Kidney (tissue), 22 donors: ENCODE measurements at places on chromosomes 1 and 21. TPM values are rescaled to one million over a fixed set of nuclear protein-coding genes. Genes with fewer than 3 reads are reported as not detected.

The AMPD1 gene
- not detected for polyA plus RNA-seq

The CTSS gene
- 5.3 TPM for polyA plus RNA-seq

The GJA9 gene
- polyA plus RNA-seq: not detected

The CD84 gene
- 0.30 TPM for polyA plus RNA-seq

The PIGR gene
- 187 TPM for polyA plus RNA-seq

The ECM1 gene
- 36.4 TPM for polyA plus RNA-seq

The CC2D1B gene
- 26.9 TPM for polyA plus RNA-seq

GRCh38 chr1:15718199-15718601 lies 17.9 kb upstream of the SLC25A34 start:
- H3K27me3 ChIP-seq: no peaks in the 10 kb centered on the region
- H3K36me3 ChIP-seq: peaks cover 26% of the 10 kb centered on the region
- peaks cover 7% of the 10 kb centered on the region for H3K4me1 ChIP-seq
- DNase-seq: no peak
- H3K4me3 ChIP-seq: no peak overlapping the region

DNA sequence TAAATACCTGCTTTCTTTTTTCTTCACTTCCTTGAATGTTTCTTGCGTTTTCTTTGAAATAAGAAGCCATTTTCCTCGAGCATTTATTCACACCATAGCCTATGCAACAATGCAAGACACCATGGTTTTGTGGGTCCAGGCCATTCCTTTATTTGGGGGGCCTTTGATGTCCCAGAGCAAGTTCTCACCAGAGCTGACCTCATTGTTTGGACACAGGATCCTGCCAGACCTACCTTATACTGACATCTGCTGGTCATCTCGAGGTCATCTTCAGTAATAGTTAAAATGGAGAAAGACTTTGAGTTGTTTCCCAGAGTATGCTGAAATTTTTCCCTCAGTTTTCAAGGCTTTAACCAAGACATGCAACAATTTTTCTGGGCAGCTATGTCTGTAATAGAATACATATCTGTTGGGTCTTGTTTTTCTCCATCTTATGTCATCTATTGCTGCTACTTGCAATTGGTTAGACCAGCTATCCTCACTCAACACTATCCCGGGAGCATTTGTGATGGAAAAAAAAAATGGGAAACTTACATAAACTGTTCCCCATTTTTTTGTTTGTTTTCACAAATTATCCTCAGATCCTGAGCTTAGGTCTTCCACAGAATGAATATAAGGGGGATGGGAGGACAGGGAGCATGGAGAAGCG lies 34.0 kb upstream of the BACE2 start:
- H3K27me3 ChIP-seq: no peaks in the 10 kb centered on the region
- no peak overlapping the region for H3K4me3 ChIP-seq
- H3K4me1 ChIP-seq: no peaks in the 10 kb centered on the region
- no peak for DNase-seq
- no peak overlapping the region for H3K27ac ChIP-seq
- H3K36me3 ChIP-seq: no peaks in the 10 kb centered on the region

DNA sequence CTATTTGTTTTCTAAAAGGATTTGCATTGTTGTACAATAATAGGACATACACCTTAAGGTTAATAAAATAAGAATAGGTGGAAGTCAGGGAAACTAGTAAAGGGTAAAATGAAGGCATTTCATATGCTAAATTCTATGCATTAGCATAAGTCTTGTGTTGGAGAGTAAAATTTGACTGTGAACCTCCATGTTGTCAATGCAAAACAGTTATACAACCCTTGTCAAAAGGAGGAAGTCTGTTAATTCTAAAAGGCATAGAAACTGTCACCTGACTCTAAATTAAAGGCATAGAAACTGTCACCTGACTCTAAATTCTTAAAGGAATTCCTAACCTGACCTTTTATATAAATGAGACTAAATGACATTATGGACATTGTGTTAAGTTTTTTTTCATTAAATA lies 291.8 kb downstream of the OLFM3 start:
- DNase-seq: no peak
- no peaks in the 10 kb centered on the region for H3K27me3 ChIP-seq
- H3K27ac ChIP-seq: no peak overlapping the region
- no peak overlapping the region for H3K4me3 ChIP-seq
- no peaks in the 10 kb centered on the region for H3K4me1 ChIP-seq

GRCh38 chr1:92409946-92410549 lies 76.7 kb downstream of the GFI1 start:
- no peaks in the 10 kb centered on the region for H3K36me3 ChIP-seq
- no peaks in the 10 kb centered on the region for H3K4me1 ChIP-seq
- H3K27me3 ChIP-seq: no peaks in the 10 kb centered on the region
- no peak for DNase-seq
- no peak overlapping the region for H3K27ac ChIP-seq

DNA sequence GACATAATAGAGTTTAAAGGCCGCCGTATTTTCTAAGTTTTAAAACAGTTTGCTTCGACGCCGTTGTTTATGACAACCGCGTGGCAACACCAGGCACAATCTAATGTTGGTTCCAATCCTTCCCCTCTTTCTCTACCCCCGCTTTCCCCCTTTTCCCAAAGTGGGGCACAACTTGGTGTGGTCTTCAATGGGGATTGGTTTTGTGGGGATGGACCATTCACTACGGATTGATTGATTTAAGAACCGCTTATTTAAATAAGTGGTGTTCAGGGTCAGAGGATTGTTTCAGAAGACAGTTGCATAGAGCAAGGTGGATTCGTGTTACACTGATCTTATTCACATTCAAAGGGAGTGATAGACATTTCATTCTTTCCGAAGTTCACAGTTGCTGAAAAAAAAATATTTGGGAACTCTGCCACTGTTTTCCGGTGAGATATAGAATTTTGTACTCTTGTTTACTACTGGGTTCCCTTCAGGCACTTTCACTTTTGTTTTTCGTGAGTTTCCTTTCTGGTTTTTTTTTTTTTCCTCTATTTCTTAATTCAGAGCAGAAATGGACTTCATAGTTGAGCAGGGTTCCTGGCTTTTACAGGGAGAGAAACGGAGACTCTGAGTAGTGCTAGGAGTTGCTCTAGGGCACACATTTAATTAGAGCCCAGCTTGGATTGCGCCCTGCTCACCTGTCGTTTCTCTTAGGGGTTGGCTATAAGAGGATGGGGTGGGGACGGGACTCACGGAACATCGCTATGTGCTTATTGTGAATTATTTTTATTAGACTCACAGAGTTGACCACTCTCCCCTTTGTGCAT lies 79.6 kb upstream of the AK4 start:
- H3K27me3 ChIP-seq: no peaks in the 10 kb centered on the region
- DNase-seq: peak; percentile 53
- H3K4me3 ChIP-seq: peak overlapping the region; percentile 92
- H3K36me3 ChIP-seq: no peaks in the 10 kb centered on the region
- peak overlapping the region; percentile 99 for H3K27ac ChIP-seq

DNA sequence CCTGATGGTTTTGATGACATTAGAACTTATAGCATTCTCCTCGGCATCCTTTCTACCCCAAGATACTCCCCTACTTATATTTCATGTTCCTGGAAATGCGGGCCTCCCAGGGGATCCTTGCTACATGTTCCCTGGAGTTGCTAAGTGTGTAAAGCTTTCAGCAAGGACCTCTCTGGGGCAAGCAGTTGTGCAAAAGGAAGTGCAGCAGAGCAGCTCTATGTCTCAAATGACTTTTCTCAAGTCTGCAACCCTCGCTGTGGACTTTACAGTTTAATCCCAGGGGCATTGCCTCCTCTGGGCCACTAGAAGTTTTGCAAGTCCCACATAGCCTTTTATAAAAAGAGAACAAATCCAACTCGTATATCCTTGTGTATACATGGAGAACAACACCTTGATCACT lies 20.8 kb upstream of the MNDA start:
- H3K27ac ChIP-seq: no peak overlapping the region
- no peaks in the 10 kb centered on the region for H3K36me3 ChIP-seq
- no peak overlapping the region for H3K4me3 ChIP-seq

DNA sequence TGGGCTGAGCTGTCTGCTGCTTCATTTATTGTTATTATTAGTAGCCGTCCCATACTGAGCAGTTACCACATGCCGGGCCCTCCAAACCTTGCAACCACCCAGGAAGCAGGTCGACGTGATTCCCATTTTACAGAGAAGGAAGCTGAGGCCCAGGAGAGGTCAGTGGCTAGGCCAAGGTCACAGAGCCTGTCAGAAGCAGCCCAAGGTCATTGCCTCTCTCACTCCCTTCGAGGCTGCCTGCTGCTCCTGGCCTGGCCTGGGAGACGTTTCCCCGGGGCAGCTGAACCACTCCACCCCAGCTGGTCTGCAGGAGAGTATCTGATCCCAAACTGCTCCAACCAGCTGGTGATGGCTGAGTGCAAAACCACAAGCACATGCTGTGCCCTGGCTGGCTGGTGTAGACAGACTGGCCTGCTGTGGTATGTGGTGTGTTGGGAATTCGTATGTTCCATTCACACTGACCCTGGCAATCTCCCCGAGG lies 6.5 kb downstream of the PADI4 start:
- no peak overlapping the region for H3K27ac ChIP-seq
- no peak for DNase-seq
- H3K36me3 ChIP-seq: no peaks in the 10 kb centered on the region
- H3K27me3 ChIP-seq: no peaks in the 10 kb centered on the region
- no peaks in the 10 kb centered on the region for H3K4me1 ChIP-seq
- no peak overlapping the region for H3K4me3 ChIP-seq

DNA sequence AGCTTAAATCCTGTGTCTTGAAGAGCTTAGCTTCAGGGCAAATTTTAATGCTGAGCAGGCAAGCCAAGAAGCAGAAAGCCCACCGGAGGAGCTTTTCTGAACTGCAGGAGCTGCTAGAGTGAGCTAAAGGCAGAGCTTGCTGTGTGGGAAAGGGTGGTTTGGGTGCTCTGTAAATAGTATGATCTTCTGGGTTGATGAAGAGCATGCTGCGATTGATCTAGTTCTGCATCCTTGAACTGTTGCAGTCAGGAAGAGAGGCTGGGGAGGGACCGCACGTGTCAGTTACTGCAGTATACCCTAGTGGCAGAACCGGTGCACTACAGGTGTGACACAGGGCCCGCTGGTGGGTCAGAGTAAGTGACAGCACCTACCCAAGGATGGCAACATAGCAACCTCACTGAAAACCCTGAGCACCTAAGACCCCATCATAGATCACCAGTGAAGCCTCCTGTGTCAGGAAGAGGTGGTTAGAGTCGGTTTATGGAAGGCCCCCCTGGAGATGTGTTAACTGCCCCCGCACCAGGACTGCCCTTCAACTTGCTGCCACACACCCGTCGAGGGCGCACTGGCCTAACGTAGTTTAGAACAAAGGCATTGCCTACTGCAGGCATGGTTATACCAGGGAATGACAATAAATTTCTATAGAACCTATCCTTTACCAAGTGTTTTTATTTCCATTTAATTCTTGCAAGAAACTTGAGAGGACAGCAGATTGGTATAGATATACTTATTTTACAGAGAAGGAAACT lies 146.0 kb upstream of the KIAA0040 start:
- H3K4me3 ChIP-seq: no peak overlapping the region
- no peak overlapping the region for H3K27ac ChIP-seq
- H3K36me3 ChIP-seq: no peaks in the 10 kb centered on the region
- H3K27me3 ChIP-seq: no peaks in the 10 kb centered on the region
- no peaks in the 10 kb centered on the region for H3K4me1 ChIP-seq

- H3K4me1 ChIP-seq: no peaks in the 10 kb centered on the region
- no peaks in the 10 kb centered on the region for H3K36me3 ChIP-seq
- H3K4me3 ChIP-seq: no peak overlapping the region
- H3K27ac ChIP-seq: no peak overlapping the region
- no peak for DNase-seq
- no peaks in the 10 kb centered on the region for H3K27me3 ChIP-seq
Observed at GRCh38 chr1:83559129-83559840, 439.6 kb downstream of the TTLL7 start.

DNA sequence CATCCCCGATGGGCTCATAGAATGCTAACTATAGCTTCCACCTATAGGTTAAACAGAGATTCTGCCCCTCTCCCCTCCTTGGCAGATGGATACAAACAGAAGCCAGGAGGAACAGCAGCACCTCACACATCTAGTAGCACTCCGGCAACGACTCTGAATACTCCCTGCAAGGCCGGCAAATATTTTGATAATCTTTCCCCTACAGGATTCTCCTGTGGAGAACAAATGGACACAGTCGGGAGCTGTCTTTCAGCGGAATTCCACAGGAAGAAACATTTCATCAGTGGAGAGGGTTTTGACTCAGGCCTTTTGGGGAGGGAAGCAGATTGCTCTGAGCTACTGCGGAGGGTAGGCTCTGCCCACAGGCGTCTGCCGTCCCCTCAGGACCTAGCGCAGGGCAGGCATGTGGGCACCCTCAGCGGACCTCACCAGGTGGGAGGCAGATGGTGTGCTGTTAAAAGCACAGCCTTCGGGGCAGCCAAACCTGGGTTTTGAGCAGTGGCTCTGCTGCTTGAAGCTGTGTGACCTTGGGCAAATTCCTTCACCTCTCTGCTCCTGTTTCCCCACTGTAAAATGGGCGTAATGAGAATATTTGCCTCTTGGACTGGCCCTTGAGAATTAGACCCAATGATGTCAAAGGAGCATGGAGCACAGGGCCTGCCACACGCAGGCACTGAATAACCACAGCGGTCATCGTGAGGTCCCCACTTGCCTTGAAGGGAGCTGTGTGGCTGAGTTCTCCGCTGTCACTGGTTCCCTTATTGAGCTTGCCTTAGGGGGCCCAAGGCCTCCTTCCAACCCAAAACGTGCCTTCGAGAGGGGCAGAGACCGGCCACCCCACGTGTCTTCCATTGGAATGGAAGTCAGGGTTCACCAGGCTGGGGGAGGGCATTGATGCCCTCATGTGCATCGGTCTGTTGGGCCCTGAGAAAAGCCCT lies 19.2 kb upstream of the BCAR3 start:
- no peaks in the 10 kb centered on the region for H3K27me3 ChIP-seq
- H3K4me3 ChIP-seq: no peak overlapping the region
- no peak for DNase-seq
- H3K4me1 ChIP-seq: no peaks in the 10 kb centered on the region
- H3K27ac ChIP-seq: no peak overlapping the region

- H3K27me3 ChIP-seq: no peaks in the 10 kb centered on the region
- H3K36me3 ChIP-seq: no peaks in the 10 kb centered on the region
- H3K4me3 ChIP-seq: no peak overlapping the region
- H3K4me1 ChIP-seq: no peaks in the 10 kb centered on the region
- H3K27ac ChIP-seq: no peak overlapping the region
Observed at GRCh38 chr1:72218141-72218739, 64.1 kb downstream of the NEGR1 start.

DNA sequence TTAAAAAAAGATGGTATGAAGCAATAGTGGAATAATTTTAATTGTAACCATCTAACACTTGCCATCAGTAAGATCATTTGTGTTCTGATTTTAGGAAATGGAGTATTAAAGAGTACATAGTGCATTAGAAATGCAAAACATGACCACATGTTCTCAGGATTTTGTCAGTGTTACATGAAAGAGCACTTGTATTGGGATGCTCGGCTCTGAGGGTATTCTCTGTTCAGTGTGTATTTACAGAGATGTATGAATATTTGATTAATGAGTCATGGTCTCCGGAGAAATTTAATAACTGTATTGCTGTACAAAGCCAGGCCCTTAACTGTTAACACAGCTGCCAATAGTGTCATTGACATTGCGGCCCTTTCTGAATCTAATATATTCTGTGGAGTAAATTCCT lies 91.7 kb downstream of the ATG4C start:
- H3K27me3 ChIP-seq: no peaks in the 10 kb centered on the region
- no peaks in the 10 kb centered on the region for H3K4me1 ChIP-seq
- H3K4me3 ChIP-seq: no peak overlapping the region
- DNase-seq: no peak

- H3K4me3 ChIP-seq: no peak overlapping the region
- DNase-seq: peak; percentile 13
Observed at GRCh38 chr1:236099355-236099974, 34.6 kb upstream of the NID1 start.

GRCh38 chr1:31216016-31216415 lies 23.7 kb downstream of the NKAIN1 start:
- peak; percentile 82 for DNase-seq
- peaks cover 6% of the 10 kb centered on the region for H3K4me1 ChIP-seq
- H3K27ac ChIP-seq: no peak overlapping the region
- H3K27me3 ChIP-seq: no peaks in the 10 kb centered on the region
- no peaks in the 10 kb centered on the region for H3K36me3 ChIP-seq
